ENCODE measurements at places on chromosomes 6 and 20.

GRCh38 chr6:134802426-134803058 is 147.4 kb downstream of the ALDH8A1 start:
- DNase-seq, result no peak
- no peak overlapping the region for H3K4me3 ChIP-seq
- no peak overlapping the region for H3K27ac ChIP-seq
- H3K4me1 ChIP-seq, result peaks cover 10% of the 10 kb centered on the region

GRCh38 chr6:147283460-147283859 is 79.2 kb downstream of the STXBP5 start:
- peaks cover 6% of the 10 kb centered on the region for H3K4me1 ChIP-seq
- H3K36me3 ChIP-seq, result peaks cover 23% of the 10 kb centered on the region

- no peak overlapping the region for H3K4me3 ChIP-seq
- H3K27ac ChIP-seq, result no peak overlapping the region
- peaks cover 9% of the 10 kb centered on the region for H3K4me1 ChIP-seq
- peaks cover 28% of the 10 kb centered on the region for H3K27me3 ChIP-seq
- H3K36me3 ChIP-seq, result no peaks in the 10 kb centered on the region
These were observed 73.8 kb upstream of the GATA5 start for GRCh38 chr20:62549499-62550086.

- peaks cover 28% of the 10 kb centered on the region for H3K36me3 ChIP-seq
- no peak overlapping the region for H3K27ac ChIP-seq
- no peaks in the 10 kb centered on the region for H3K4me1 ChIP-seq
These were observed 30.9 kb upstream of the ALDH8A1 start for GRCh38 chr6:134980846-134981245.

DNA sequence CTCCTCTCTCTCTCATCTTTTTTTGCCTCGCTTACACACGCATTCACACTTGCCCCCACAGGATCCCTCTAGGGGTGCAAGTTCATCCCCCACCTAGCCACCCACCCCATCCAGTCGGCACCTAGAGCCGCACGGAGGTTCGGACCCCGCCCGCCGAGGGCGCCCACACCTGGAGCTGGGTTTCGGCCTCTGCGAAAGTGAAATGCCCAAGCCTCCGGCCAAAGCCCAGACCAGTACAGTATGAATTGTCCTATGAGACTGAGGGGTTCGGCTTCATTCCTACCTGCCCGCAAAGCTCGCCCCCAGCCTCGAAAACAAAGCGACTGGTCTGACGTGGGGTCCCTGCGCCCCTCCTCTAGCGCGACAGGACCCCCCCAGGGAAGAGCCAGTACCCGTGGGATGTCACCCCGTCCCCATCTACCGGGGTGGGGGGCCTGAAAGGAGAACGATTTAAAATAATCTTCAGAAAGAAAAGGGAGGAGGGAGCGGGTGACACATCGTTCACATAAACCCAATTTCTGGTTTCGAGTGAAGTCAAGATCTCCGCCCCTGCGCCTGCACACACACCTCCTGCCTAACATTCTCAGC is 1.5 kb downstream of the TFAP2A start:
- H3K4me1 ChIP-seq, result peaks cover 26% of the 10 kb centered on the region
- peaks cover 95% of the 10 kb centered on the region for H3K27me3 ChIP-seq
- DNase-seq, result no peak
- H3K36me3 ChIP-seq, result no peaks in the 10 kb centered on the region
- peak overlapping the region; percentile 88 for H3K27ac ChIP-seq
- H3K4me3 ChIP-seq, result peak overlapping the region; percentile 72

GRCh38 chr20:52087471-52087870 is 104.1 kb downstream of the ZFP64 start:
- H3K27ac ChIP-seq, result no peak overlapping the region
- no peak for DNase-seq
- H3K4me3 ChIP-seq, result no peak overlapping the region
- H3K4me1 ChIP-seq, result peaks cover 9% of the 10 kb centered on the region
- H3K36me3 ChIP-seq, result peaks cover 37% of the 10 kb centered on the region

DNA sequence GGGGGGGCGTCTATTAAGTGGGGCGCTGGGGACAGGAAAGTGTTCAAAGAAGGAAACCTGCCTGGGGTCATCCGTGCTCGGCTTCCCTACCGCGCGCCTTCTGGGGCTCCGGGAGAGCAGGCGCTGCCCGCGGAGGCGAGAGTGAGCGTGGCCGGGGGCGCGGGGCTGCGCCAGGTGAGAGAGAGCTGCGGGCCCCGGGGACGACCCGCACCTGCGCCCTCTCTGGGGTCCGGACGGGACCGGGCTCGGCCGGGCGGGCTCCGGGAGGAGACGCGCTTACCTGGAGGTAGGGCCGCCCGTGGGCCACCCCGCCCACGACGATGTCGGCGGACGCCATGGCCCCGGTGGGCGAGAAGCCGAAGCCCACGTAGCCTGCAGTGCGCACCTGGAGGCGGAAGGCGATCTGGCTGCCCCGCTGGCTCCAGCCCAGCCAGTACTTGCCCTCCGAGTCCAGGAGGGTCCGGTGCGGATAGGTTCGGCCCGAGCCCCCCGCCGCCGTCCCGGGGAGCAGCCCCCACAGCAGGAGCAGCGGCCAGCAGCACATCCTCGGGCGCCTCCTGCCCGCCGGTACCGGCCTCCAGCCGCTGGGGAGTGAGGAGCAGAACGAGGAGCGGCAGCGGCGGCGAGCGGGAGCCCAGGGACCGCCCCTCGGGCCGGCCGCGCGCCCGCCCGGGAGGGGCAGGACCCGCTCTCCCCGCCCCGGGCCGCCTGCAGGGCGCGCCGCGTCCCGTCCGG is at the start of gene MOXD1:
Gene MOXD1, minus strand, starts transcription at position 593 of the 735 bp plus-strand sequence. Its CDS starts 49 bp downstream, at position 544.
- no peaks in the 10 kb centered on the region for H3K36me3 ChIP-seq
- no peaks in the 10 kb centered on the region for H3K4me1 ChIP-seq
- peaks cover 63% of the 10 kb centered on the region for H3K27me3 ChIP-seq
- DNase-seq, result peak; percentile 61
- peak within 1 kb of the TSS; percentile 82 for H3K4me3 ChIP-seq

DNA sequence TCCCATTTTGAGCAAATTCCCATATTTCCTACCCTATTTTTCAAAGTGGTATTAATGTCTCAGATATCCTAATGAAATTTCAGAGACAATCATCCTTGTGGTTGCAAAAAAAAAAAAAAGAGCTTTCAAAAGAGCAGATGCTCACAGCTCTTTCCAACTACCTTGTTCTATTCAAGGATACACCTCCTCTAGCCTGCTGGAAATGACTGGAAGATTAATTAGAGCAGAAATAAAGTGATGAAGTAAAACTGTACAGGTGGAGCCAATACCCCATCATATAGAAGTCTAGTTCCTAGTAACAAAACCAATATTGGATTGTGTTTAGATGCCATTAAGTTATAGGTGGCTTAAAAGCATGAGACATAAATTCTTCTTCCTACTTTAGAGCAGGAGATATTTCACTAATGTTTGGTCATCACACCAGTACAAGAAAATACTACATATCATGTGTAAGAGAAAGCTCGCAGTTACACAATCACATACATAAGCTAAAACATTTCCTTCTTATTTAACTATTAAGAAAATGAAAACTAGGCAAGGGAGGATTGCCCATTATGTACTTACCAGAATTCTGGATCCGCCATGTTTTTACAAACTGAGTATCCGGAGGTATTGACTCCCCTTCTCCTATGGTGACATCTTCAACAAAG is 42.4 kb downstream of the ILRUN start:
- no peak for DNase-seq
- H3K4me1 ChIP-seq, result peaks cover 27% of the 10 kb centered on the region
- peaks cover 7% of the 10 kb centered on the region for H3K36me3 ChIP-seq
- no peak overlapping the region for H3K4me3 ChIP-seq
- H3K27ac ChIP-seq, result no peak overlapping the region

DNA sequence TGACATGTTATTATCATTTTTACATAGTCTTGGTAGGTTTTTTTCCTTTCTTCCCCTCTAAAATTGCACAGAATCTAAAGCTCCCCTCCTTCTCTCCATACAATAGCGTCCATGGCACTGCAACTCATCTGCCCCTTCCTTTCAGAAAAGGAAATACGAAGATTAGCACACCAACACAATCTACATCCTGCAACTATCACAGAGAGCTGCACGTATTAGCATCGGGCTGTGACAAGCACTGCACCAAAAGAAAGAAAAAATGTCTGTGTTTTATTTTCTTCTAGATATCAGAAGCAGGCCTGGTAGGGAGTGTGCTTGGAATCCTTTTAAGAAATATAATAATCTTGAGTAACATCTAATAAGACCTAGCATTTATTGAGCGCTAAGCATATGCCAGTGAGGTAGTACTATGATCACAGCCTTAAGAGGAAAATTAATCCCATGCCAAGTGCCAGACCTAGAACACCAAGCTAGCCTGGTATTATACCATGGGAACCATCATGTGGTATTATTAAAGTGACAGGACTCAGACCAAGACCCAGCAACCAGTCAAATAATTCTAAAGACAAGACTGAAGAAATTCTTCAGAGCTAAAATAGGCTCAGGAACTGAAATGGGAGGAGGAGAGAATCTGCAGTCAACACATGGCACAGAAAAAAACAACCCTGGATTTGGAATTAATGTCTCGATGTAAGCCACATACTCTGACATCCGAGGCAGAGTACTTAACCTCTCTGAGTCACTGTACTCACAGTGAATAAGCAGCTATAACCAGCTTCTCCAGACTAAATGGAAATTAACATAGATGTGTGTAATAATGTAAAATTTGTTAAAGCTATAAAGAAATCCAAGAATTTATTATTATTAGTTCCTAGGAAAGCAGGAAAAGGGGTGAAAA is 124.3 kb downstream of the IPCEF1 start:
- H3K27me3 ChIP-seq, result no peaks in the 10 kb centered on the region
- H3K36me3 ChIP-seq, result no peaks in the 10 kb centered on the region
- no peak overlapping the region for H3K27ac ChIP-seq
- no peak for DNase-seq
- H3K4me1 ChIP-seq, result no peaks in the 10 kb centered on the region

DNA sequence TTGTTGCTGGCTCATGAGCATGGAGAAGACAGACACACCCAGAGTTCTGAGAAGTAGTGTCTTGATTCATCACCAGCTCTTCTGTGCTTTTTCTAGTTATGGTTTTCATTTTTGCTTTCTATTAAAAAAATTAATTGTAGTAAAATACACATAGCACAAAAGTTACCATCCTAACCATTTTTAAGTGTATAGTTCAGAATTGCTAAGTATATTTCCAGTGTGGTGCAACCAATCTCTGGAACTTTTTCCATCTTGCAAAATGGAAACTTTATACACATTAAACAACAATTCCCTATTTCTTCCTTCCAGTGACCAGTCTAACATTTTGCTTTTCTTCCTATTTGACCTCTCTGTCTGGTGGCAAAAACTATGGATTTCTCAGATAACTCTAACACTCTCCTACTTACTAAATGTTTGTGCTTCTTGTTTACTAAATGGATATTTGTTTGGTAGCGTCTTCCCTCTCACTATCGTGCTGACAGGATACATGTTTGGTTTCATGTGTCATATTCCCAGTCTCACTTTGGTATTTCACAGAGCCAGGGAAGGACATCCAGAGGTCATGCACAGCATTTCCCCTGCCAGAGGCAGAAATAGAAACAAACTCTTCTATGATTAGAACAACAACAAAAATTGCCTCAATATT is 40.6 kb downstream of the TXLNB start:
- no peaks in the 10 kb centered on the region for H3K4me1 ChIP-seq
- H3K27me3 ChIP-seq, result no peaks in the 10 kb centered on the region
- no peak for DNase-seq
- no peaks in the 10 kb centered on the region for H3K36me3 ChIP-seq

GRCh38 chr20:62946918-62947317 is 5.6 kb upstream of the SLC17A9 start:
- DNase-seq, result no peak
- H3K36me3 ChIP-seq, result peaks cover 25% of the 10 kb centered on the region
- no peak overlapping the region for H3K4me3 ChIP-seq
- H3K27me3 ChIP-seq, result no peaks in the 10 kb centered on the region
- H3K4me1 ChIP-seq, result no peaks in the 10 kb centered on the region

GRCh38 chr20:63102721-63103375 is 96.1 kb upstream of the BHLHE23 start:
- no peak overlapping the region for H3K27ac ChIP-seq
- peaks cover 40% of the 10 kb centered on the region for H3K27me3 ChIP-seq
- peaks cover 1% of the 10 kb centered on the region for H3K4me1 ChIP-seq
- peak overlapping the region; percentile 29 for H3K4me3 ChIP-seq
- no peaks in the 10 kb centered on the region for H3K36me3 ChIP-seq

- no peaks in the 10 kb centered on the region for H3K4me1 ChIP-seq
- H3K27me3 ChIP-seq, result peaks cover 34% of the 10 kb centered on the region
- no peaks in the 10 kb centered on the region for H3K36me3 ChIP-seq
- no peak for DNase-seq
- no peak overlapping the region for H3K4me3 ChIP-seq
These were observed 81.8 kb downstream of the LAMA4 start for GRCh38 chr6:112172540-112172939.

- peaks cover 4% of the 10 kb centered on the region for H3K4me1 ChIP-seq
- H3K27ac ChIP-seq, result no peak overlapping the region
- no peak for DNase-seq
These were observed 16.0 kb downstream of the DYNLT1 start for GRCh38 chr6:158628542-158628941.

DNA sequence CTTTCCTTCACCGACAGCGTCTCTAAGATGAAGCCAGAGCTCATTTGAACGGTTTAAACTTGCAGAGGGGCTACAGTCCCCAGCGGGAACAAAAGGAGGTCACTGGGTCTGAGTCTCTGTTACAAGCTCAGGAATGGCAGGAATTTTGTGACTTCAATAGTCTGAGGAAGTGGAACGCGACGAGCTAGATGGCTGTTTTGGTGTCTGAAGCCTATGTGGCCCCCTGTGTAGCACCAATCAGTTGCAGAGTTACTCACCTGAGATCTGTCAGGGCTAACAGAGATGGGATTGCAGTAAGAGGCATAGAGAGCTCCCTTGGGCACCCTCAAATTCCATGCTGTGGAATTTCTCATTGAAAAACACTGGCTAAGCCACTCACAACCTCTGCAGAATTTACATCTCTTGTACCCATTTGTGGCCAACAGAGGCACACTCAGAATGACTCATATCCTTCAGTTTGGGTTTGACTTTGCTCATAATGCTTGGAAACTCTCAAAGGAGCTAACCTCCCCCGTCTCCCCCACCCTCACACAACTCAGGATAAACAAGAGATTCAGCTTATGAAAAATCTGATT is 7.1 kb upstream of the TCP11 start:
- DNase-seq, result no peak
- peaks cover 28% of the 10 kb centered on the region for H3K4me1 ChIP-seq
- H3K36me3 ChIP-seq, result no peaks in the 10 kb centered on the region
- H3K27ac ChIP-seq, result peak overlapping the region; percentile 78

GRCh38 chr6:154868143-154868594 is 126.9 kb upstream of the TIAM2 start:
- no peak overlapping the region for H3K4me3 ChIP-seq
- peaks cover 18% of the 10 kb centered on the region for H3K4me1 ChIP-seq
- no peak for DNase-seq
- no peaks in the 10 kb centered on the region for H3K36me3 ChIP-seq
- no peaks in the 10 kb centered on the region for H3K27me3 ChIP-seq
- H3K27ac ChIP-seq, result no peak overlapping the region

GRCh38 chr6:106125925-106126435 is 39.8 kb downstream of the PRDM1 start:
- peaks cover 11% of the 10 kb centered on the region for H3K27me3 ChIP-seq
- H3K36me3 ChIP-seq, result no peaks in the 10 kb centered on the region
- no peak overlapping the region for H3K27ac ChIP-seq
- peaks cover 3% of the 10 kb centered on the region for H3K4me1 ChIP-seq
- DNase-seq, result no peak

GRCh38 chr20:47183367-47183766 is 173.1 kb downstream of the ZMYND8 start:
- H3K36me3 ChIP-seq, result no peaks in the 10 kb centered on the region
- H3K27me3 ChIP-seq, result peaks cover 2% of the 10 kb centered on the region
- no peak overlapping the region for H3K4me3 ChIP-seq
- H3K27ac ChIP-seq, result no peak overlapping the region
- H3K4me1 ChIP-seq, result no peaks in the 10 kb centered on the region
- no peak for DNase-seq
